ENCODE measurements at places on chromosomes 7 and 10. TPM values are rescaled to one million over a fixed set of nuclear protein-coding genes. Genes with fewer than 3 reads are reported as not detected.

PRDX3 gene
- 281 TPM for total RNA-seq

GALNT17 gene
- total RNA-seq, result not detected

MMD2 gene
- not detected for total RNA-seq

SLC4A2 gene
- total RNA-seq, result 240 TPM

NKX1-2 gene
- total RNA-seq, result 3.4 TPM

GPC2 gene
- 17.9 TPM for total RNA-seq

TAS2R4 gene
- total RNA-seq, result 1.2 TPM

All from HCT116 (cell line).